ENCODE measurements at places on chromosomes 12 and 14. TPM values are rescaled to one million over a fixed set of nuclear protein-coding genes. Genes with fewer than 3 reads are reported as not detected.

PNN gene
- total RNA-seq: 21.7 TPM

DNA sequence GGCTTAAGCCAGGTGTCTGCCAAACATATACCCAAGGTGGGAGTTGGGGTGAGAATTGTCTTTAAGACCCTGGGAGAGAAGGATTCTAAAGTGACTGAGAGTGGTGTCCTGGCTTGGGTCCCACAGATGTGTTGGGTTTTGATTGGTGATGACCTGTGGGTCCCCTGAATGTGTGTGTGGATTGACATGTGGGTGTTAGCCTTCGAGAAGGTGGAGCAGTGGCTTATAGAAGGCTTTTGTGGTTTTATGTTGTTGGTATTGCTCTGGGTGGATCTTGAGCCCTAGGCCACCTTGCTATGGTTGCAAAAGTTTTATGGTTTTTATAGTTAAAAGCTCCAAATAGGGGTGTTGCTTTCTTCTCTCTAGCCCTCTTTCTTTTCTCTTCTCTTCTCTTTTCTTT lies 29.7 kb downstream of the PLEKHG3 start:
- no peak for DNase-seq

DNA sequence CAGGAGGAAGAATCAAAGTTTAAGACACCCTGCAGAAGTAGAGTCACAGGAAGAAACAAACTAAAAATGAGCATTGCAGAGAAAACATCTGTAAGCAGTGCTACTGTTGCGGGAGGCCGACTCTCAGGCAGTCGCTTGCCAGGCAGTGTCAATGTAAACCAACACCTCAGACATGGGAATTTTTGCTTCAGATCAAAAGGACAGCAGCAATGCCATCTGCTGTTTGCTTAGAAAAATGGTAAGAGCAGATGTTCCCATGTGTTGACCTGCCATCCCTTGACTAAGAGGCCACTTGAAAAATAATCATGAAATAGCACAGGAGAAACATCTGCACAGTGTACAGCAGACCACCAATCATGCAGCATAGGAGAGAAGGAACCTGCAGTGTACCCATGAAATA lies 196.6 kb downstream of the SLC25A21 start:
- DNase-seq: no peak

DNA sequence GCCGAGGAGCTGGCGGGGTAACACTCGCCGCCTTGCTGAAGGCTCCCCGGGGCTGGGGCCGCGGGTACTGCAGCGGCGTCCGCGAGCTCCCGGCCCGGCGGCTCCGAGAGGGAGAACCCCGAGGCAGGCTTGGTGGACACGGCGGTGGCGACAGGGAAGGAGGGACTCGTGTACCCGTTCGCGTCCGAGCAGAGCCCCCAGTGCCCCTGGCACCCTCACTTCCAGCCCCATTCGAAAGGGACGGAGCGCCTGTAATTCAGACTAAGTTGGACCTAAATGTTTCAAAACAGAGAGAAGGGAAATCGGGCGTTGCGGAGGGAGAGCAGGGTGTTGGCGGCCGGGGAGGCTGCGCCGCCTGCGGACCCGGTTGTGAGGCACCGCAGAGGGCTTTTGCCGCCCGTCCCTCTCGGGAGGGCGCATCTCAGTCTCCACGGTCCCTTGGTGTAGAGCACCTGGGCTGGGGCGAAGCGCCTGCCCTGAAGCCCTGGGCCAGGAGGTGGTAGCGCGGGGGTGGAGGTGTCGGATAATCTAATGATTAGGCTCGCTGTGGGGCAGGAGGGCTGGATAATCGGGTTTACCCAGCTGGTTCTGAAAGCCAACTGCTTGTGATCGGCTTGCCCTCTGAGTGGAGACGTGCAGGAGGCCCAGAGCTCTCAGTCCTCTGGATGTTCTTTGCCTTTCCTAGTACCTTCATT lies 771 bp downstream of the DAAM1 start:
- peak; percentile 76 for DNase-seq

- no peak for DNase-seq
Observed at GRCh38 chr12:10027721-10028120, 2.8 kb upstream of the CLEC9A start.

Measured in Right ventricle myocardium inferior (tissue), 1 donor.